ENCODE measurements at places on chromosomes 4 and X. TPM values are rescaled to one million over a fixed set of nuclear protein-coding genes. Genes with fewer than 3 reads are reported as not detected.
A peak's percentile ranks its signal among the peaks of the same experiment; 100 is the strongest.

DNA sequence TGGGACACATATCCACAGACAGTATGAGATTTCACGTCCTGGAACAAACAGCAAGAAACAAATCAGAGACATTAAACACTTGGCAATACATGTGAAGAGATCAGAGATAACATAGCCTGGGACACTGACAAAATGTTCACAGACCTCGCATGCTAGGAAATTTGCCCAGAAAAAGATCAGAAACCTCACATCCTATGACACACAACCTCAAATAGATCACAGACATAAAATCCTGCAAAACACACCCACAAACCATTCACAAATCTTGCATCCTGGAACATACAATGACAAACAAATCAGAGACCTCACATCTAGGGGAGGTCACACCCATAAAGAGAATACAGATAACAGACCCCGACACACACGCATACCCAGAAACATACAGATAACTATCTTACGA lies 18.0 kb downstream of the SUV39H1 start:
- no peak for DNase-seq

- no peak for DNase-seq
These were observed 610.4 kb downstream of the BCOR start for GRCh38 chrX:39487166-39487968.

DNA sequence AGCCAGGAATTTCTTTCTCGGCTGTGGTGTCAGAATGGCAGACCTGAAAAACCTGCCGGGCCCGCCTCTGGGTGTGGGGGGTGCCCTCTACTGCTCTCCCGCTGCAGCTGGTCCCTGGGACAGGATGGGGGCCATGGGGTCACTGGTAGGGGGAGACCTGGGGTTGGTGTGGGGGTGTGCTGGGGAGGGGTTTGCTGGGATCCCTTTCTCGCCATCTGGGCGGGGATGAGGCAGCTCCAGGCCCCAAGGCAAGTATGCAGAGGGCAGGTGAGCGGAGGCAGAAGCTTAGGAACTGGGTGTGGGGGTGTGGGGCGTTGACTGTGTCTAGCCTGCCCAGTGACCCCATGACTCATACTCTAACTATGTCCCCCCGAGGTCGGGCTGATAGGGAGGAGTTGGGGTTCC lies 884 bp downstream of the CCDC120 start:
- DNase-seq, result no peak

GRCh38 chr4:141389649-141390048 lies 169.0 kb downstream of the ZNF330 start:
- no peak for DNase-seq

RAB39B gene
- total RNA-seq, result 2.6 TPM

- no peak for DNase-seq
These were observed 68.8 kb upstream of the CLNK start for GRCh38 chr4:10753336-10753735.

DNA sequence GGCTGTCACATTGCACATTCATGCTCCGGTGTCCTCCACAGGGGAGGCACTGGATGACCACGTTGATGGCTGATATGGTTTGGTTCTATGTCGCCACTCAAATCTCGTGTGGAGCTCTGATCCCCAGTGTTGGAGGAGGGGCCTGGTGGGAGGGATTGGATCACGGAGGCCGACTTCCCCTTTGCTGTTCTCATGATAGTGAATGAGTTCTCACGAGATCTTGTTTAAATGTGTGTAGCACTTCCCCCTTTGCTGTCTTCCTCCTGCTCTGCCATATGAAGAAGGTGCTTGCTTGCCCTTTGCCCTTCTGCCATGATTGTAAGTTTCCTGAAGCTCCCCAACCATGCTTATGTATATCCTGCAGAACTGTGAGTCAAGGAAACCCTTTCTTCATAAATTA lies 22.3 kb upstream of the NAT8L start:
- DNase-seq, result no peak

DNA sequence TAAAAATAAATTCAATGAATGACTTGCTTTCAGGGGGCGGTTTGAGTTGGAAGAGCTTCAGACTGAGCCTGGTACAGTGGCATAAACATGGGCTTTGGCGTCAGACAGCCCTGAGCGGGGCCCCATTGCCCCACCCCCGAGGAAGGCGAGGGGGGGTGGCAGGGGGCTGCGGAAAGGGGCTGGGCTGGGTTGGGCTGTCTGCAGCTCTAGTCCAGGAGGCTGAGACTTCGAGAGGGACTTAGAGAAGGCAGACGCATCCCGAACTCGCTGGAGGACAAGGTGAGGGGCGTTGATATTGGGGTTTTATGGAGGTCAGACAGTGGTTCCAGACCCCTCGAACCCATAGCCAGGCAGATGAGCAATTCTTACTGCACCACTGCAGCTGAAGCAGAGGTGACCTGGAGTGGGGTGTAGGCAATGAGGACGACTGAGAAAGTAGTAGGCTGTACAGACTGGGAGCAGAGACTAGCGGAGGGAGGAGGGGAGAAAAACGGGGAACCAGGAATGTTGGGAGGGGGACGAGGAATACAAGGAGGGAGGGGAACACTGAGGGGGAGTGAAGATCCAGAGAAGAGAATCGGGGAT lies at the start of gene MAGED2:
Gene MAGED2 (plus strand): TSS at position 222 of the 585 bp plus-strand sequence. CDS start 1,587 bp downstream, outside the sequence.
- no peak for DNase-seq

- DNase-seq, result no peak
These were observed 317.7 kb downstream of the CCSER1 start for GRCh38 chr4:90444904-90445303.

DNA sequence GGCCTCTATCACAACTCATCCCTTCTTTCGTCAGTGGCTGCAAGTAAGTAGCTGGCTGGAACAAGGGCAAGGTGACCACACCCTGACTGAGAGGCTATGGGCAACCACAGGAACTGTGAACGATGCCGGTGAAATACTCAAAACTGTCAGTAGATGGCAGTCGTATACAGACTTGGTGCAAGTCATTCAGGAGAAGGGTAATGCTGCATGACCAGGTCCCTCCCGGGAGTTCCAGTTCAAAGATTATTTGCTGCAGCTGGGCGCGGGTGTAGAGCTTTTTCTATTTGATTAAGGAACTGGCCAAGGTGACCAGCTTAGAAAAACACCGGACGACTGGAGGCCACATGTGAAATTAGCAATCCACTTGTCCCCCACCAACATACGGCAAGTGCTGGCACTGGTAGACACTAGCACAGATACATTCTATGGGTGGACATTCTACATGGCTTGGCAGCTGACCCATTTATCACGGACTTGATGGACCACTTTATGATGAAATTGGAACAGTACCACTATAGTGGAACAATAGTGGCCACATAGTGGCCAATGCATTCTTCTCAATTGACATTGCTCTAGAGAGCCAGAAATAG lies 726.6 kb downstream of the TRAM1L1 start:
- peak; percentile 89 for DNase-seq

- no peak for DNase-seq
These were observed 262.7 kb downstream of the TMA16 start for GRCh38 chr4:163757219-163757618.

CITED1 gene
- 1.1 TPM for total RNA-seq

CXCL10 gene
- total RNA-seq, result not detected

CXorf65 gene
- not detected for total RNA-seq

CENPVL2 gene
- not detected for total RNA-seq

DNA sequence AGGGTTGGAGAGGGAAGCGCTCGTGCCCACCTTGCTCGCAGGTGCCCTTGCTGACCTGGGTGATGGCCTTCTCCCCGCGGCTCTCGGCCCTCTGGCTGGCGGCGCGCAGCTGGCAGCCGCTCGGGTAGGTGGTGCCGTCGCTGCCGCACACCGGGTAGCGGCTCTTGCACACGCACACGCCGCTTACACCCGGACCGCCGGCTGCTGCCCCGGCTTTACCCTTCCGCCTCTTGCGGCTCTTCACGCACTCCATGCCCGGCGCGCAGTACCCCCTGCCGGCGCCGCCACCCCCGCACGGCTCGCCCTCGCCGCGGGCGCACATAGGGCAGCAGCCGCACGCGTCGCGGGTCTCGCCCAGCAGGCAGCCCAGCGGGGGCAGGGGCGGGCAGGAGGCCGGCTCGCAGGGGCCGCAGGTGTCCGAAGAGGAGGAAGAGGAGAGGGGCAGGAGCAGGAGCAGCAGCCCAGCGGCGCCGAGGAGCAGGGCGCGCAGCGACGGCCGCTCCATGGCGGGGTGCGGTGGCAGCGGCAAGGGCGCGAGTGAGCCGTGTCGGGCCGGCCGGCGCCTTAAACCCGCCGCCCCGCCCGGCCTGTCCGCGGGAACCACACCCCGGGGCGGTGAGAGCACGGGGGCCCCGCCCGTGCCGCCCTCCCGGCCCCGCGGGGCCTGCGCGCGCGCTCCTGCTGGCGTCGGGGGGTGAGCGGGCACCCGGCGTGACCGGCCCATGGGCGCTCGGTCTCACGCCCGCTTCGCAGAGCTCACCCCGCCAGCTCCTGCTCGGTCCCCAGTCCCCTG lies at the start of gene IGFBP7:
Gene IGFBP7 (minus strand): TSS at position 539 of the 793 bp plus-strand sequence. CDS start 34 bp downstream, at position 505.
- peak; percentile 91 for DNase-seq

- DNase-seq, result no peak
These were observed 105.1 kb upstream of the GRID2 start for GRCh38 chr4:92198711-92199110.

DNA sequence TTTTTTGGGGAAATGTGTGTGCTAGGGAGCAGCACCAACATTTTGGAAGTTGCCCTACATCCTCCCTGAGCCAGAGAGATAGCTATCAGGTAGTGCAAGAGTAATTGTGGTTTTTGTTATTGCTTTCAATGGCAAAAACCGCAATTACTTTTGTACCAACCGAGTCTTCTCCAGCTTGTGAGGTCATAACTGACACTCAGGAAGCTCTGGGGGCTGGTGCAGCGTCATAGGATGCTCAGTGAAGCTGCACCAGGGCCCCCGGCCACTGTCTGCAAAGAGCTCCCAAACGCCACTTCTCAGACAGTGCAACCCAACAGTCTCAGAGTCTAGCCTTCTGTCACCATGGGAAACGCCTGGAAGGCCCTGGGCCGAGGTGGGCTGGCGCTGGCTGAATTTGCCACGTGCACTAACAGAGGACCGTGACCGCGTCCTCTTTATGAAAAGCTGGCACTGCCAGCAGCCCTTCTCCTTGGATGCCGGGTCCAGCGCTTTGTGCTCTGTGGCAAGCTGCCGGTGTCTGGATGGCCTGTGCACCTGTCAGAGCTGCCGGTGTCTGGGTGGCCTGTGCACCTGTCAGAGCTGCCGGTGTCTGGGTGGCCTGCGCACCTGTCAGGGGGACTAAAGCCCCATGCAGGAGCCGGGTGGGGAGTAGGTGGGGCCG lies 19.4 kb downstream of the SH3TC1 start:
- no peak for DNase-seq

GRPR gene
- total RNA-seq, result 4.7 TPM

- no peak for DNase-seq
These were observed 190.1 kb upstream of the GPRIN3 start for GRCh38 chr4:89497517-89498308.

DNA sequence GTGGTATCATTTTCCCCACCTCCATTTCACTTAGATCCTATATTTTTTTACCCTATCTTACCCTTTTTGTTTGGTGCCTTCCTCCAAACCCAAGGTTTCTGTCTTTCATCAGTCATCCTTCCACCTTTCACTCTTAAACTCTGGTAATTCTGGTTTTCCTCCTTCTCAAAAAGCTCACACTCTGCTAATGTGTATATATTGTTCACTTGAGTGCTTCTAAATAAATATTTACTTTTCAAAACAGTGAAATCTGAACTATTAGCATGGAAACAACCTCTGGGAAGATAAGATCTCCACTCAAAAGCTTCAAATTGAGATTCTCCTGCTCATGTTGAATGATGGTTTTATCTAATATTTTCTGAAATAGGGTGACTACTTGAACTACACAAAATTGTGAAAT lies 21.5 kb downstream of the XIAP start:
- no peak for DNase-seq

- no peak for DNase-seq
These were observed 219.0 kb upstream of the DKK2 start for GRCh38 chr4:107255114-107255513.

- DNase-seq, result no peak
These were observed 7.1 kb downstream of the CNGA2 start for GRCh38 chrX:151741606-151742005.

TENM3 gene
- total RNA-seq, result 78.3 TPM

- DNase-seq, result no peak
These were observed 174.9 kb upstream of the MXRA5 start for GRCh38 chrX:3521396-3521795.

APELA gene
- not detected for total RNA-seq

DNA sequence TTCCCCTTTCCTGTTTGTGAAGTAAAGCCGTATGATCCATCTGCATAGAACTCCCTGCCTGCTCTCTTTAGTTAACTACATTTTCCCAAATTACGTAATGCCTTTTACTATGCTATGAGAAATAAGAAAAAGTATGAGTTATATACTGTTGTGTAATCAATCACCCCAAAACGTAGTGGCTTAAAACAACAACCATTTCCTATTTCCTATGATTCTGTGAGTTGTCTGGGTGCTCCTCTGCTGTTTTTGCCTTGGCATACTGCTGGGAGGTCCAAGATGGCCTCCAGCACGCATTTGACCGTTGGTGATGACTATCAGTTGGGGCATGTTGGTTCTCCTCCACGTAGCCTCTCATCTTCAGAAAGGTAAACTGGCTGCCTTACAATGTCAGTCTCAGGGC lies 39.8 kb downstream of the BBS12 start:
- DNase-seq, result no peak

AFM gene
- not detected for total RNA-seq

GRCh38 chrX:39000802-39001201 lies 199.5 kb downstream of the MID1IP1 start:
- no peak for DNase-seq

ADGRL3 gene
- 17.6 TPM for total RNA-seq

DNA sequence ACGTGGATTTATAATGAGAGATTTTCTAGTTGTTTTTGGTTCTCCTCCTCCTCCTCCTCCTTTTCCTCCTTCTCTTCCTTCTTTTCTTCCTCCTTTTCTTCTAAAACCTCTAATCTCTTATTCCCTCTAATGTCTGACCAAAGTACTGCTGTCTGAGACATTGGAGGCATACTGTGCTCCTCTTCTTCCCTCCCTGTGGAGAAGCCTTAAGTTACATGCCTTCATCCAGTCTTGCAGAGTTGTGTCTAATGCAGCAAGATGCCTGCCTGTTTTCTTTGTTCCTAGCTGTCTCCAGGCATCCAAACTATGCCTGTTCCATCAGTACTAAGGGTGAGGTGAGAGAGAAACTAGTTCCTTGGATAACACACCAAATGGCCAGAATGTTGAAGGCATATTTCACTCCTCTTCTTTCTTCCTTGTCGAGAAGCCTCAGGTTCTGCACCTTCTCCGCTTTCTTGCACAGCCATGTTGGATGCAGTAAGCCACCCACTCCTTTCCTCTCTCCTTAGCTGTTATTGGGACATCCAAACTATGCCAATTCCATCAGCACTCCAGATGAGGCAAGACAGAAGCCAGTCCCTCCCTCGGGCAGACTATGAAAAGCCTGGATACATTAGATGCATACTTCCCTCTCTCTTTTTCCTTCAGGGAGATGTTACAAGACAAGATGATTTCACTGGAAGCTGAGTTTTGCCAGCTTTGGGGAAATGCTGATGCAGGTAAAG lies 285.7 kb upstream of the TRAM1L1 start:
- DNase-seq, result no peak

DNA sequence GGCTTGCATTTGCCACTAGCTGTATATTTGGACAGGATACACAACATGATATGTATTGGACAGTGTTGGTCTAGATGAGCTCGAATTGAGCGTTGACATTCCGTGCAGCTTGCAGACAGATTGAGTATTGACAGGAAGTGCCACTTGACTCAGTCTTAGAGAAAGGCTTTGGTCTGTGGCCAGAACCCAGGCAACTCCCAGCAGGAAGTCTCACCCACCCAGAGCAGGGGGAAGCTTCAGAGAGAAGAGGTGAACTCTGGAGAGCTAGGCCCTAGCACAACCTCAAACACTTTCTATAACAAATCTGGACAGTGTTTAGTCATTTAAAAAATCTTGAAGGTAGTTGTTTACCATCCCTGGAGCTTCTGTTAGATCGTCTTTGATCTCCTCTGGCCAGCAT lies 280.5 kb downstream of the FBXW7 start:
- DNase-seq, result no peak

PLXNA3 gene
- 108 TPM for total RNA-seq

Measured in osteocyte (in vitro differentiated cells).